SJSA1 (cell line): ENCODE measurements at places on chromosomes 2 and 18. TPM values are rescaled to one million over a fixed set of nuclear protein-coding genes. Genes with fewer than 3 reads are reported as not detected.

DNA sequence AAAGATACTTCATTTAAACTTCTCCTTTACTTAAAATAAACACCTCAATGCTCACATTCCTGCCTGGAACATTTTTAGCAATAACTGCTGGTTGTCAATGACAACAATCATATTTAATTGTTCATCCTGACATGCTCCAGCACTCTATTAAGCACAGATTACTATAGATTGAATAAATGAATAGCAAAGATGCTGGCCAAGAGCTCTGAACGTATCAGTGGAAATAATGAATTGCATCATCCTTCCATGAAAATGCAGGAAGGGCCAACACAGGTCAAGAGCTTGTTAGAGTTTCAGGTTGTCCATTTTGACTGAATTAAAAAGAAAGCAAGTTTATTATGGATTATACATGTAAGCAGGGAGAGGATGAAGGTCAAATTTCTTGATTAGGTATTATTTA lies 994.0 kb downstream of the TSN start:
- no peaks in the 10 kb centered on the region for H3K36me3 ChIP-seq
- no peaks in the 10 kb centered on the region for H3K4me1 ChIP-seq
- DNase-seq, result no peak

DNA sequence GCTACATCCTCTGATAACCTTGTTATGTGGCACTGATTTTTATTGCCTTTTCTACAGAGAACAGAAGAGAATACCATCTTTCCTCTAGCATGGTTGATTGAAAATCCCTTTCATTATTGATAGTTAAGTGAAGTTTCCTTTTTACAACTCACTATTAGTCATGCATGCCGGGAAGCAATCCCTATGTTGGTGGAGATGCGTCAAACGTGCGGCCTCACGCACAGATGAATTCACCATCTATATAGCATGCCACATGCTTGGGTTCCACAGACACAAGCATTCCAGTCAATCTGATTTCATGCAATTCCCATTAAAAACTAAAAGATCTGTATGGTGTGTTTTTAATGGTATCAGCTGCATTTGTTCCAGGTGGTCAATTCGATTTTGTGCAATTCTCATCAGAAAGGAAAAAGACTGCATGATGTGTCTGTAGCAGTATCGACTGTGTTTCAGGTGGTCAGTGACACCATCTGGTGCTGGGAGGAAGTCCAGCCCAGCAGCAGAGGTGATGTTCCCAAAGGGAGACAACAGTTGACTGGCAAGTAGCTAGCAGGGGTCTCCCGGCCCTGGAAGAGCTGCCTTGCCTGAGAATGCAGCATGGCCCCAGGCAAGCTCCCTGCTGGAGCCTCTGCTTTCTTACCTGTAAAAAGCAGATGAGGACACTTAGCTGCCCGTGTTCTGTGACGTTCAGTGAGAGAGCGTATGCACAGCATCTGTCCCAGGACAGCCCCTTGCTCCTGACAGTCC lies 151.3 kb upstream of the NCK2 start:
- no peaks in the 10 kb centered on the region for H3K4me1 ChIP-seq
- no peaks in the 10 kb centered on the region for H3K27me3 ChIP-seq
- no peaks in the 10 kb centered on the region for H3K36me3 ChIP-seq

GRCh38 chr2:33478968-33479731 lies 2.7 kb downstream of the RASGRP3 start:
- DNase-seq, result no peak
- H3K27ac ChIP-seq, result no peak overlapping the region
- H3K27me3 ChIP-seq, result no peaks in the 10 kb centered on the region
- peaks cover 11% of the 10 kb centered on the region for H3K4me1 ChIP-seq
- no peak overlapping the region for H3K4me3 ChIP-seq

DNA sequence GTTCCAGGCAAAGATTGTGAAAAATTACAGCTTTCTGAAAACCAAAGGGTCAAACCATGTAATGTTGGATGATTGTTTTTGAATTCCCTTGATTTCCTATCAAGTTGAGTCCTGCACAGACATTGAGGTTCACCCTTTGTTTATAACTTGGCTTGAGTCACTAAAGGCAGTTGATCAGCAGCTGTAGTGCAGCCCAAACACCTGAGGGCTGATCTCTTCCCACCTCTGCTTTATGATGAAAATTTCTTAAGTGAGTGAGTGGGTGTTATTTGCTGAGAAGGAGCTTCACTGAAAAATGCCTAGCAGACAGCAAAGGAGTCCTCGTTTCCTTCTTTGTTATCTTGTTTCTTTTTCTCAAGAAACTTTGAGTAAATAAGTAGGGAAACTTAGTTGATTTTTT lies 31.9 kb upstream of the BMPR2 start:
- DNase-seq, result no peak
- H3K4me1 ChIP-seq, result no peaks in the 10 kb centered on the region
- H3K27me3 ChIP-seq, result no peaks in the 10 kb centered on the region
- H3K4me3 ChIP-seq, result no peak overlapping the region
- H3K27ac ChIP-seq, result no peak overlapping the region
- H3K36me3 ChIP-seq, result no peaks in the 10 kb centered on the region

DNA sequence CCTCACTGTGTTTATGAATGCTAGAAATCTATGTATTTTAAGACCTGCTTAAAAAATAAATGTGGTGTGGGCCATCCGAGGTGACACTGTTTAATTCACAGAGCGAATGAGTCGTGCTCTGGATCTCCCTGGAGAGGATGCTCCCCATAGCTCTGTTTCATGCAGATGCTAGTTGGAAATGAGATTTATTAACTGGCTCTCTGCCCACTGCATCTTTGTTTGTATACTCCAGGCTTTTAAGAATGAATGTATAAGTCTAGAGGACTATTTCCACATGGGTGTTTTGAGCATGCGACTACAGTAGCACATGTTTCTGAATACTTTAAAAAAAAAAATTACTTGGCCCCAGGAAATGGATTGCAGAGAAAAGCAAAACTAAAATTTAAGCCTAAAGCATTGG lies 3.9 kb downstream of the MAPRE2 start:
- no peak overlapping the region for H3K4me3 ChIP-seq
- DNase-seq, result no peak
- H3K4me1 ChIP-seq, result peaks cover 44% of the 10 kb centered on the region
- no peaks in the 10 kb centered on the region for H3K27me3 ChIP-seq

DNA sequence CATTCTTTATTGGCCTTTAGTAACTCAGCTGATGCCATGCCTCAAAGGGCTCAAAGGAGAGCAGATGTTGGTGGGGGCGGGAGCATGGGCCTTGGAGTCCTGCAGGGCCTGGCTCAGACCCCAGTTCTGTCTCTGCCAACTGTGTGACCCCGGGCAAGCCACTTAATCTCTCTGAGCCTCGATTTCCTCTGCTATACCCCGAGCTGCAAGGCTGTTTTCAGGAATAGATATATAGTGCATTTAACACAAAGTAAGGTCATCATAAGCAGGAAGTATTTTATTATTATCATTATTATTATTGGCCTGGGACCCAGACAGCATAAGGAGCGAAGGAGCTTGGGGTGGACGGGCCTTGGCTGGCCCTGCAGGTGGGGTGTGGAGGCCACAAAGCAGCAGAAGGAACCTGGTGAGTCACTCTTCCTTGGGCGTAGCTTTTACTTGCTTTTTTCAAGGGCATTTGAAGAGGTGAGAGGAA lies 162.7 kb downstream of the INHBB start:
- H3K27me3 ChIP-seq, result no peaks in the 10 kb centered on the region
- no peak overlapping the region for H3K4me3 ChIP-seq
- H3K4me1 ChIP-seq, result no peaks in the 10 kb centered on the region

- DNase-seq, result peak; percentile 71
- no peak overlapping the region for H3K27ac ChIP-seq
- H3K4me3 ChIP-seq, result no peak overlapping the region
- H3K36me3 ChIP-seq, result peaks cover 41% of the 10 kb centered on the region
- H3K27me3 ChIP-seq, result no peaks in the 10 kb centered on the region
- peaks cover 13% of the 10 kb centered on the region for H3K4me1 ChIP-seq
Measured at GRCh38 chr2:237744613-237745249, 53.8 kb upstream of the RBM44 start.

DNA sequence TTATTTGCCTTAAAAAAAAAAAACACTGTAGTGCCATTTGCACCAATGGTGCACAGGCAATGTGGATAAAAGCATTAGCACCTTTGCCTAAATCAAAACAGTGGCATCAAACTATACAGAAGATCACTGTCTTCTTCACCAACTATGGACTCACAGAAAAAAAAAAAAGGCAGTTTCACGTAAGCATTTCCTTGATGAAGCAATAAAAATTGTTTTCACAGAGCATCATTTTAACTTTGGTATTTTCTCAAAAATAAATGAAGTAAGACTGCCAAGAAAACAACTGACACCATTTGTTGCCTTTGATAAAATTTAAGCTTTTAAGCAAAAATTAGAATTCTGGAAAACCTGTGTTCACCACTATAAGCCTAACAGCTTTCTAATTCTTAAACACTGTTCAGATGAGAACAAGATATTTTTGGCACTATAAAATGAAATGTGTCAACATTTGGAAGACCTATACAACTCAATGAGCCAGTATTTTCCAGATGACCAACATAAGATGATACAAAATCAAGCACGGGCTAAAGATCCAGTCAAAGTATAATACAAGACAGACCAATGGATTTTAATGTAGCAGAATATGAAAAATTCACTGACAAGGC lies 21.1 kb downstream of the METTL8 start:
- no peak overlapping the region for H3K4me3 ChIP-seq
- H3K27ac ChIP-seq, result no peak overlapping the region
- DNase-seq, result no peak
- H3K4me1 ChIP-seq, result peaks cover 23% of the 10 kb centered on the region
- H3K36me3 ChIP-seq, result no peaks in the 10 kb centered on the region

DNA sequence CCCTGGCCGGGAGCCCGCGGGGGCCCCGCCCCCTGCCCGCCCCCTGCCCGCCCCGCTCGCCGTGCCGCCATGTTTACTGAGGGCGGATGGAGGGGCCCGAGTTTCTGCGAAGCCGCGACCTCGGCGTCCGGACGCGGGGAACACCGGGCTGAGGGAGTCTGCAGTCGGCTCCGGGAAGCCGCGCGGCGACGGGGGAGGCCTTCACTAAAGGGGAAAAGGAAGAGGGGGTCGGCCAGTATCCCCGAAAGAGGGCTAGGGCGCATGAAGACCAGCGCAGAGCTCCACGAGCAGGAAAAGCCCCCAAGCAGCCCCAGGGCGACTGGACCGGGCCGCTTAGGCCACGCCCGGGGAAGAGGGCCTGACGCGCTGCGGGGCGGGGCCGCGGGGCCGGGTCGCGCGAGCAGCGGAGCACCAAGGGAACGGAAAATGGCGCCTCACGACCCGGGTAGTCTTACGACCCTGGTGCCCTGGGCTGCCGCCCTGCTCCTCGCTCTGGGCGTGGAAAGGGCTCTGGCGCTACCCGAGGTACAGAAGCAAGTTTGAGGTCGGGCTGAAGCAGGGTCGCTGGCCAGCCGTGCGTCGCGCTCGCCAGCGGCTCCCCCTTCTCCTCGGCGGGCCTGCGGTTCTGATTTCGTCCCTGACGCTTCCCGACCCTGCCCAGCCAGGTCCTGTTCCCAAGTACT lies at the start of the genes ATRAID and SLC5A6:
Gene ATRAID, plus strand, starts transcription at position 99 of the 683 bp plus-strand sequence. Its CDS starts 328 bp downstream, at position 427.
Gene SLC5A6, minus strand, starts transcription at position 326 of the 683 bp plus-strand sequence. CDS start 4,618 bp downstream, outside the sequence.
- peak; percentile 87 for DNase-seq
- H3K36me3 ChIP-seq, result peaks cover 51% of the 10 kb centered on the region
- H3K4me3 ChIP-seq, result peak within 1 kb of the TSS; percentile 56
- H3K4me1 ChIP-seq, result peaks cover 23% of the 10 kb centered on the region

DNA sequence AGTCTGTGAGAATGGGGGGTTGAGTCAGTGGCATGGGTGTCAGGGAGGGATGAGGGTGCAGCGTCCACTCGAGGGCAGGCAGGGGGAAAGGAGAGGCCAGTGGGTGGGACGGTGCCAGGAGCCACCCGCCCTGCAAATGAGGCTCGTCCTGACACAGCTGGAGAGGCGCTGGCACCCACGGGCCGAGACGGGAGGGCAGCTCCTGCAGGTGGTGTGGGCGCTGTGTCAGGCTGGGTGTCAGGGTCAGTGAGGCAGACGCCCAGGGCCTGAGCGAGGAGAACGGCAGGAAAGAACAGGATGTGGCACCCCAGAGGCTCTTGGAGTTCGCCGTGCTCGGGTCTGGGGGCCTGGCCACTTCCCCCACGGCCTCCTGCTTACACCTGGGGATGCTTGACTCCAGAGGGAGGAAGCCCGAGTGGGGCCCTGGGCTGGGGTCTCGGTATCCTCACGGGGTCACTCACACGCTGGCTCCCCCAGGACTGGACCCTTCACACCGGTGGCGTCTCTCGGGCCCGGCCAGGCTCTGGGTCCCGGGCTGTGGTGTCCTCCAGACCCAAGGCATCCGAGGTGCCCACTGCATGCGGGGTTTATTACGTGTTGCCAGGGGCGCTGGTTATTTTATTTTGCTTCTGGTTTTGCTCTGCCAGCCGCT lies 130.5 kb upstream of the CTDP1 start:
- H3K4me3 ChIP-seq, result no peak overlapping the region
- H3K36me3 ChIP-seq, result no peaks in the 10 kb centered on the region
- H3K27me3 ChIP-seq, result no peaks in the 10 kb centered on the region

DNA sequence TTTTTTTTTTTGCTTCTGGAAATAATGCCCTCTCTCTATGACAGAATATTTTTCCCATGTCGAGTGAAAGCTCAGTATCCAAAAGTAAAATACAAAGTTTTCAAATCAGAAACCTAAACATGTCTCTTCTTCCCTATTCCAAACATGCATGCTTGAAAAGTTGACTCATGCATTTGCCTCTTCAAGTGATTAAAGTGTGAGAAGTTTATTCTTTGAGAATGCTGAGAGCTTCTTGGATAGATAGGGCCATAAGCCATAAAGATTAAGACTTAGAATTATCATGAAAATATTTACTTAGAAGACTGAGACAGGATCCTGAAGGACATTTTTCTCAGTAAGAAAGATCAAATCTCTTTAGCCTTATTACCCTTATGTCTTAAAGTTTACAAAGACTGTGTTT lies 98.6 kb upstream of the EPB41L5 start:
- H3K4me3 ChIP-seq, result no peak overlapping the region
- H3K27me3 ChIP-seq, result no peaks in the 10 kb centered on the region
- DNase-seq, result no peak

GRCh38 chr2:72084584-72084976 lies 63.1 kb downstream of the CYP26B1 start:
- H3K27ac ChIP-seq, result no peak overlapping the region
- peaks cover 30% of the 10 kb centered on the region for H3K4me1 ChIP-seq
- no peak overlapping the region for H3K4me3 ChIP-seq
- no peaks in the 10 kb centered on the region for H3K36me3 ChIP-seq
- DNase-seq, result peak; percentile 54
- H3K27me3 ChIP-seq, result no peaks in the 10 kb centered on the region

DNA sequence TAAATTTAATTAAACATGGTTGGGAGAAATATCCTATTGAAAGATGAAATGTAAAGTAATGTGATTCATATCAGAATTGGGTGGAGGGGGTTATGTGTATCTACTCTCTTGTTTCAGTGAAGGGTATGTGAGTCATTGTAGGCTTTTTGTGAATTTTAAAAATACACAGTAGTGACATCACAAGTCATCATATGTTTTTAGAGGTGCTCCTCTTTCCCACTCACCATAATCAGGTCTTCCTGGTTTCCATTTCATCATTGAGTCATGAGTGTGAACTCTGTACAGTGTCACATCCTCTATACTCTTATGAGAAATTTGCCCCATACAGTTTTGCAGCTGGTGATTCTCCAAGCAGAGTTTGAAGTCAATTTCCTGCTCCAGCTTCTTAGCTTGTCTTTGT lies 18.8 kb downstream of the FSIP2 start:
- H3K4me1 ChIP-seq, result no peaks in the 10 kb centered on the region
- H3K27ac ChIP-seq, result no peak overlapping the region
- DNase-seq, result no peak
- no peaks in the 10 kb centered on the region for H3K36me3 ChIP-seq
- H3K4me3 ChIP-seq, result no peak overlapping the region
- no peaks in the 10 kb centered on the region for H3K27me3 ChIP-seq

SLC23A3 gene
- 0.13 TPM in 1 of 2 replicates, not detected in the other for total RNA-seq

RESP18 gene
- total RNA-seq, result not detected in 2 replicates

ELP2 gene
- 43.1 and 43.3 TPM in 2 replicates for total RNA-seq

TRIM43 gene
- total RNA-seq, result not detected in 2 replicates

SH2D6 gene
- not detected in 2 replicates for total RNA-seq

SERPINB7 gene
- 5.8 and 8.5 TPM in 2 replicates for total RNA-seq

CABYR gene
- 9.3 and 9.5 TPM in 2 replicates for total RNA-seq

ANKRD30B gene
- total RNA-seq, result not detected in 2 replicates

UGT1A6 gene
- not detected in 2 replicates for total RNA-seq

SPRED2 gene
- 4.9 and 6.1 TPM in 2 replicates for total RNA-seq

MTCL1 gene
- 36.7 and 47.7 TPM in 2 replicates for total RNA-seq
